ENCODE measurements at places on chromosomes 7 and 10.

DNA sequence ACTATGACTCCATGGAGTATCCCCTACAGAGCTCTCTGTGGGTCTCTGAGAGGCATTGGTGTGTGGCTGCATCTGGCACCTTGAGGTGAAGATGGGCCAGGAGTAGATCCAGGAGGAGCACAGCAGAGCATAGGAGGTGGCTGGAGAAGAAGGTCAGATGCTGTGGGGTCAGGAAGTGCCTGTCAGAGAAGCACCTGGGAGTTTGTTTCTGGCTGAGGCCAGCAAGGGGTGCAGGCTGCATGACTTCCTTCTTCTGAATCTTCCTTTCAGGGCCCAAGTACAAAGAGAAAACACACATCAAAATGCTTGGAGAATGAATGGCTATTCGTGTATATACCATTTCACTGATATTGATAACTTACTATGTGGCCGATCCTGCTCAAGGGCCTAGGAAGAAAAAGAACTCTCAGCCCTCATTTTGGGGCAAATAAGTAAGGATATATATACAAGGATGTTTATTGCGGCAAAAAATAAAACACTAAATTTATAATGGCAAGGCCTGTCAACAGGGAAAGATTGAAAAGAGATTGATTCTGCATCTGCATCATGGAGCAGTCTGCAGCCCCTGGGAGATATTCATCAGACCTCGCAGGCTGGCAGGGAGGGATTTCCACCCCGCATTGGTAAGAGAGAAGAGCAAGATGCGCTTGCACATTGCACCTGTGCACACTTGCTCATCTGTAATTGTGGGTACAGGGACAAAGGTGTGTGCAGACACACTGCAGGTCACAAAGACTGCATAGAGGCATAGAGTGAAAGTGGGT, 39.2 kb downstream of the PTPRE start:
- DNase-seq = no peak

DNA sequence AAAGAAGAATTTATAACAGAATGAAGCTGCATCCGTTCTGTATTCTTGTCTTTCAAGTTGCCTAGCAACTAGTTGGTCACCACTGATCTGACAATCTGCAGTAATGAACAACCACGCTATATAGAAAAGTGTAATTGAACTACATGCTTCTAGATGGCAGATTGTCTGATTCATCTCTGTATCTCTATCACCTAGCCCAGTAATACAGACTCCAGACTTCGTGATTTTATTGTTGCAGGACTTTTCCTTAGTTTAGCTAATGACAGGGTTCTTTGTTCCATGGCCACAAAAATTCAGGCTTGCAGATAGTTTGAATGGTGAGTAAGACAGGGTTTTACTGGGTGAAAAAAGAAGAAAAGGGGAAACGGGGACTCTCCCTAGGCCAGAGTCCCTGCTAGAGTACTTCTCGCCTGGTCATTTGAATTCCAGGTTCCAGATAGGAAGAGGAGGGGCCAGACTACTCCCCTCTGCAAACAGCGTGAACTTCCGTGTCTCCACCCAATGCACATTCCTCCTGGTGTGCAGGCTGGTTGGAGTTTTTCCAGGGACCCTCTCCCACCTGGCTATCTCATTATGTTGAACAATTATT, 45.9 kb downstream of the COL1A2 start:
- peak; percentile 46 for DNase-seq

GRCh38 chr7:98877692-98878364, 504 bp upstream of the TRRAP start:
- no peak for DNase-seq

- no peak for DNase-seq
Observed at GRCh38 chr7:101667920-101668319, 38.8 kb upstream of the MYL10 start.

GRCh38 chr7:49866076-49866735, 92.8 kb downstream of the VWC2 start:
- DNase-seq = no peak

- no peak for DNase-seq
Observed at GRCh38 chr7:155889636-155890511, 77.6 kb upstream of the SHH start.

- no peak for DNase-seq
Observed at GRCh38 chr10:5546891-5547680, 22.3 kb downstream of the CALML3 start.

- DNase-seq = no peak
Observed at GRCh38 chr7:137976696-137977095, 25.2 kb downstream of the CREB3L2 start.

DNA sequence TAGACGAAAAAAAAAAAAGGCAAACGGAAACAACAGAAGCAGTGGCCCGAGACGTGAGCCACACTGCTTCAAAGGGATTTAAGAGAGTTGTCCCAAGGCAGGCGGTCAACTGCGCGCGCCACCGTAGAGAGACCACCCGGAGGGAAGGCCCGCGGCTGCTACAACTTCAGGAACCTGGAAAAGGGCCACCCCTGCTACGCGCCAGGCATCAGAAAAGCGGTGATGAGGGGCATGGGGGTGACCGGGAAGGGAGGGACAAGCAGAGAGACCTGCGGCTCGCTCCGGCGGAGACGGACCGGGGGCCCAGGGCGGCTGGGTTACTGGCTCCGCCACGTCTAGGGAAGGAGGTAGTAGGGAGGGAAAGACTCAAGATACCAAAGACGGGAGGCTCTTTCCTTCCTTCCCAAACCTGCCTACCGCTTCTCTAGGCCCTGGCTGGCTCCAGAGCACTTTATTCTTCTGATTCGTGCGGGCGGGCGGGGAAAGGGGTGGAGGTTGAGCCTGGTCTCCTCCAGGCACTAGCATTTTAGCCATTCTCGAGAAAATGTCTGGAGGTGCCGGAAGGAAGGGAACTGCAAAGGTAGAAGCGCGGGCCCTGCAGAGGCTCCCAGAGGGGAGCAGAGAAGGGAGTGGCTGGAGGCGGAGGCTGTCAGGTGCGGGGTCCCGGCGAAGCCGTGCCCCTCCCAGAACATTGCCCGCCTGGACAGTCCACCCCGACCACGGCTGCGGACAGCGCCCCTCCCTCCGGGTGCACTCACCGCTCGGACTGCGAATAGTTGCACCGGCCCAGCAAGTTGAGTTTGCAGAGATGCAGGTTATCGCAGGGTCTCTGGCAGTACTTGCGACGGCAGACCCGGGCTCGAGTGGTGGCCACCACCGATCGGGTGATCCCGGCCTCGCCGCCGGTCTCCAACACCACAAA, 993 bp downstream of the ZC3HAV1 start:
- peak; percentile 9 for DNase-seq

- no peak for DNase-seq
Observed at GRCh38 chr10:72094574-72094973, 6.2 kb upstream of the SPOCK2 start.

DNA sequence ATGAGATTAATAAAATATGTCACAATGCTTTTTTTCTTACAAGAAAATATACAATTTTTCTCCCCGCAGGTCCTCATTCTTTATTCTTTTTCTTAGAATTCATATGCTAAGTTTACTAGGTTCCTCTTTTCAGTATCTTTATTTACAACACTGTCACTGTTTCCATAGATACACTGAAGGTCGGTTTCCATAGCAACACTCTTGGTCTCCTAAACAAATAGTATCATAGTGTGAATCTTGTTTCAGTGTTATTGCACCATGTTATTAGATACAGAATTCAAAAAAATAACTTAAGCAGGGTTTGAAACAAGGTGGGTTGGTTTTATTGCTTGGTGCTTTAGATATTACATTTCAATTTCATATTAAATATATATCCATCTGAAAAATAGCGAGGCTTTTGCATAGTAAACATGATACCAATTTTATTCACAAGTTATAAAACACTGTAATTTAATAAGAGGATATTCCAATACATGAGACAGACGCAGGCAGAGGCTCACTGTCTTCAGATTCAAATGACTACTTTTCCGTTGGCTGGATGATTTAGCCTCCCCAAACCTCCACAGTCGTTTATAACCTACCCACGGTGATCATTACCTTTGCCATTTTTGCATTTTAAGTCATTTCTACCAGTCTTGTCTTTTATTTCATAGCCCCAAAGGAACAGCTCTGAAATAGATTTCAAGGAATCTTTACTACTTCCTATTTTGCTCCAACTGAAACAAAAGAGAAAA, 88.9 kb upstream of the KLF6 start:
- DNase-seq = peak; percentile 63

GRCh38 chr10:119412244-119413092, 130.1 kb downstream of the RGS10 start:
- peak; percentile 85 for DNase-seq

DNA sequence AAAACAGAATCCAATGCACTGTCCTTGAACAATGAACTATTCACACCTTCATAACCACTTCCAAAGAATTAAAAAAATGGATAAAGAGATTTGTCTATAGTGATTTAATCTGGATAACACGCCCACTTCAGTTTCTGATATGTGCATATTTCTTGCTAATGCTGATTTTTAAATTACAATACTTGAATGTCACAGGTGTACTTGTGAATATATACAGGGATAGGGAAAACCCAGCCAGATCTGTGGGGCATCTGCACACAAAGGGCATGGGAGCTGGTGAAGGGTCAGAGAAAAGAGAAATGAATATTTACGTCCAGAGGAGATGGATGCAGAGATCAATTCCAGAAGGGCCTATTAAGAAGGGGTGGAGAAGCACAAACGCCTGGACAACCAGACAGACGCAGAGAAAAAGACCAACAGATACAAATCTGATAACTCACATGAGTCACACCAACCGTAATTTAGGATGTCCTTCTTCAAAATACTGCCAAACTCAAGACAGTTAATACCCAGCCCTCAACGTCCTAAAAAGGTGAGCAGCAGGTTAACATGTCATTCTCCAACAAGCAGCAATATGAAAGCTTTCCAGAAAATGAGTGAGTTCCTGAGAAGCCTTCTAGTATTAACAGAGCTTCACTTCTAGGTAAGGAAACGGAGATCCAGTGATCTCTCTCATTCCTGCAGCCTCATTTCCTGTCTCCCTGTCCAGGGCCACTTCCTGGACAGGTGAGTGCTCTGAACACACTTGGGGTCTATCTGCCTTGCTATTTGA, 41.9 kb downstream of the PIP4K2A start:
- no peak for DNase-seq

DNA sequence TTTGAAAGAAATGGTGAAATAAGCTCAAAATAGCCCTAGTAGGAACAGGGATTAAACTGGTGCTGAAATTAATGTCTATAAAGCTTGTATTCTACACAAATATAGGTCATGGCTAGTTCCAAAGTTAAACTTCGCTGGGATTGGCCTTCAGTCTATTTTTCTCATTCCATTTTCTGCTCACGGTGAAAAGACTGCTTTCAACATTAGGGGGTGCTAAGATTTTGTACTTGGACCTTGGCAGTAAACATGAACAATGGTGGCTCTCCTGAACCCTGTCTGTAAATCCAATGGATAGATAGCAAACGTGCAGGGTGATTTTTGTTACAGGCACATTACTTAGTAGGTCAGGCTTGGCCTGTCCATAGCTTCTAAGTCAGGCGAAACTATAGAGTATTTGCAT, 36.0 kb upstream of the RSU1 start:
- DNase-seq = peak; percentile 66

DNA sequence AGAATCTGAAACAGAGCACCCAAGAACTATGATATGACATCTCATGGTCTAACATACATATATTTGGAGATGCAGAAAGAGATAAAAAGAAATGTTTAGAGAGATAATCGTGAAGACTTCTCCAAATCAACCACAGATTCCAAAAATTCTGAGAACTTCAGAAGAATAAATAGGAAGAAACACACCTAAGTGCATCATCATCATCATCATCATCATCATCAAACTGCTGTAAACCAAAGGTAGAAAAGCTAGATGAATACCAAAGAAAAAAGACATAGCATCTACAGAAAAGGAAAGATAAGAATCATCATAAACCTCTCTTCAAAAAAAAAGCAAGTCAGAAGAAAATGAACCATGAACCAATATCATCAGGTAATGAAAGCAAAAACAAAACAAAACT, 124.2 kb downstream of the PPP1R3A start:
- no peak for DNase-seq

- no peak for DNase-seq
Observed at GRCh38 chr10:133082685-133083421, 4.9 kb upstream of the ADGRA1 start.

DNA sequence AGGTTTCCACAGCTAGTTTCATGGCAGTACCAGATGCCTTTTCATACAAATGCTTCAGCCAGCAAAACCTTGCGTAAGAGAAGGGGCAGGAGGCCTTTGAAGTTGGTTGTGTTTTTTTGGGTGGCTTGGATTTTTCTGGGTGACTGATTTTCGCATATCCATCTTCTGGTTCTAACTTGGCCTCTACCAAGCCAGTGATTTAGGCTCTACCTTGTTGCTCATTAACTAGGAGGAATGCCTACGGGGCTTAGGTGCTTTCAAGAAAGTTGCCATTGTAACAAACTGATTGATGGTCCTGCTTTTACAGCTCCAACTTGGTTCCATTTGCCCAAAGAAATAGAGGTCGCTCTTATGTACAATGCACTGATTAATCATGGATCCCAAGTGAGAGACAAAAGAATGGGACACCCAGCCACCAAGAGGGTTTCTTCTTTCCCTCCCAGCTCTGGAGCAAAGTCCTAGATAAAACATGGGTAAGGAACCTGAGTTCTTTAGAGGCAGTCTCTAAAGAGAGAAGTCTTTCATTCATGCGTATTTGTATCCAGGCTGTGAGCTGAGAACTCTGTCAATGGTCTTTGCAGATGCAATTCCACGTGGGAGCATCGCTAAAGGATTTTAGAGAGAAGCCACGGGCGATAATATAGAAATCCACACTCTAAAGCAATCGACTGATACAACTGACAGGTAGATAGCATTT, 92.1 kb upstream of the FGFR2 start:
- DNase-seq = no peak

DNA sequence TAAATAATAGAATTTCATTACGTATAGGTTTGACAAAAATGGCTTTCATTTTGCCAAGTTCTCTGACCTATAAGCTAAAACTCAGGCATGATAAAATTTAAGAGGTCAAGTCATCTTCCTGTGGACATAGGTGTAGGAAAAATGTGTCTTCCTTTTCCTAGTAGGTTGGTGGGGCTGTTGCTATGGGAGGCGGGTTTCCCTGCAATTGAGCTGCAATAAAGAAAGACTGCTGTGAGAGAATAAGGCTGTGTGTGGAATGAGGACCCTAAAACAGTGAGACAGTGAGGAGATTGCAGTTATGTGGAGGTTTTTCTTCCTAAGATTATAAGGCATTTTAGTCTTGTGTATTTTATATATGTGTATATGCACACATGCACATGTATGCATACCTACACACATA, 13.0 kb upstream of the SEMA3A start:
- DNase-seq = no peak

DNA sequence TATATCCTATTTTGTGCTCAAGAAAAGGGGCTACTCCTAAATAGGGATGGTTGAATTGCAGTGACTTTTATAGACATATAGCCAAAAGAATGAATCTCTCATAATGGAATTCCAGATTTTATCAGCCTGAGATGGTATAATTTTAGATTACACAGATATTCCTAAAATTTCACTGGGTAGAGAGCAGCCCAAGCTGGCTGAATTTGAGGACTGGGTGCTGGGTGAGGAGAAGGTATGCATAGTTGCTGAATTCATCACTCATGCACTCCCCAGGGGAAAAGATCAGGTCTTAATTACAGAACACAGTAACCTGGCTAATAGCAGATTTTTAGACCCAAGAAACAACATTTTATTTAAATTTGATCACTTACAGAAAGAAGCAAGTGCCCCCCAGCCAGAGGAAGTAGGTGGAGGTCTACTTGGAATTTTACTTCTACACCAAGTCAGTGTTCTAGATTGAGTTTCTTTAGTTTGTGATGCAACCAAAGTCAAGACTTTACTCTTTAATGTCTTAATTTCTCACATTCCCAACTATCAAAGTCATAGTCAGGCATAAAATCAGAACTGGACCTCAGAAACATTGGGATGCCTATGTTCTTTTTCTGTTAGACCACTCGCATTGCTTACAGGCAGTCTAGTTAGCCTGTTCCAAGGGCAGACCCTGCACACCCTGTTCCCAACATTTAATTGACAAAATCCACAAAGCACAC, 337.4 kb upstream of the PODXL start:
- DNase-seq = peak; percentile 80
